ENCODE measurements at places on chromosomes 6 and 20.

DNA sequence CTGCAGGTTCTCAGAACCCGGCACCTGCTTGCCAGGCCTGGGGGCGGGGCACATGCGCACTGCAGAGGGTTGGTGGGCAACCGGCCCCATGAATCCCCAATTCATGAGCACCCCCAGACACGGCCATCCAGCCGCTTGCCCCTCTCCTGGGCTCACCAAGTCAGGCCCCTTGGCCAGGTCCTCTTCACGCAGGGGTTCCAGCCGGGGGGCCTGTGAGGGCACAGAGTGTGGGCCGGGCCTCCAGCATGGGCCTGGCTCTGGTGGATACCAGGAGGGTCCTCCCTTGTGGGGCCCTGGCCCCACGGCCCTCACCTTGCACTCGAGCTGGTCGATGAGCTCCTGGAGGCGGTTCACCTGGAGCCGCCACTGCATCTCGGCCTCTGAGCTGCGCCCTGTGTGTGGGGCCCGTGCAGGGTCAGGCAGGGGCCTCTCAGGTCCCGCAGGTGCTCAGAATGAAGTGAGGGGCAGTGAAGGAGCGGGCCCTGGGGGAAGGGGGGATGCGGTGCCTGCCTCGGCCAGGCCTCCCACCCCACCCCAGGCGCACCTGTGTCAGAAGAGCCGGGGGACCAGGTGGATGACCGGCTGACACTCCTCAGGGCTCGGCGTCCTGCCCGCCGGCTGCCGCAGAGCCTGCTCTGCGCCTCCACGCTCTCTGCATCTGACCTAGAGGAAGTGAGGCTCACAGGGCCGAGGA lies 2.6 kb upstream of the C20orf144 start:
- no peak for DNase-seq

DNA sequence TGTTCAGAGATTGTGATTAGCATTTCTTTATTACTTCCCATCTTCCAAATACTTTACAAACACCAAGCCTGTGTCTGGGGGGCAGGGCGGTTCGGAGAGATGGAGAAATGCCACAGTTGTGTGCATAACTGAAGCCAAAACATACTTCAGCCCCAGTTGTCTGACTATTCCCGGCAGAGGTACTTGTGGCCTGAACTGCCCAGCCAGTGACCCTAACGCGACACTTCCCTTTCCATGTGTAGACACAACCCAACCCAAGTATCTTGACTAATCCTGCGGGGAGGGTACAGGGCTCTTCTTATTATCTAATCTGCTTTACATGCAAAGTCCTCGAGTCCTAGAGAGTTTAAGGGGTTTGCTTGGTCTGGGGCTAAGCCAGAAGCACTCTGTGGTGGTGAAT lies 46.2 kb downstream of the ISM1 start:
- DNase-seq: no peak

DNA sequence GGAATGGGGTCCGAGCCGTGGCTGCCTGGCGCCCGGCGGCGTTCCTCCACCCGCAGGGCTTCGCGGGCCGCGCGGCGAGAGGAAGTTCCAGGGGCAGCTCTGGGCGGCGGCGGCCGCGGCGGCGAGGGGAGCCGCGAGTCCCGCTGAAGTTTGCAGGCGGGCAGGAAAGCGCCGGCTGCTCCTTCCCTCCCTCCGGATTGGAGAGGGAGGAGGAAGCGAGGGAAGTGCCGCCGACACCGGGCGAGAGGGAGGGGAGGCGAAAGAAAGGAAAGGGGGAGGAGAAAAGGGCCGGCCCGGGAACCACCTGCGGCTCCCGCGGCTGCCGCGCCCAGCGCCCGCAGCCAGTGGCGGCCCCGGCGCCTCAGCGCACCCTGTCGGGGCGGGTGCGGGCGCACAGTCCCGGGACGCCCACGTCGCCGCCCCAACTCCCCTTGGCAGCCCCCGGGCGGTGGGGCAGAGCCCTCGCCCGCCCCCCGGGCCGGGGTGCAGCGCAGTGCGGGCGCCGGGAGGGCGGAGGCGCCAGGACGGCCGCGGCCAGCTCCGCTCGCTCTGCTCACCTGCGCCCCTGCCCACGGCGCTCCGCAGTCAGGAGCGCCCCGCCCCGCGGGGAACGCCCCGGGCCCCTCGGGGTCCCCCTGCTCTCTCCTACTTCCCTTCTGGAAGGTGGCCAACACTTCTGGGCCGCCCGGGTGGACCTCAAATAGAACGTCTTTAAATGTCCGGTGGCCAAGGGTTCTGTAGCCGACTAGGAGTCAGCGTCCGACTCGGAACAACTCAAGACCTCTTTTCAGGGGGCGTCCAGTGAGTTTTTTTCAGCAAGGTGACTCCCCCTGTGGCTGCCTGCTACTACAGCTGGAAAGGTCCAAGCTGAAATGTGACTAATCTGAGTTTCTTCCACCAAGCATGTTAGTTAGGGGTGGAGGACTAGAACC lies 80.3 kb upstream of the CCDC28A start:
- no peak for DNase-seq

DNA sequence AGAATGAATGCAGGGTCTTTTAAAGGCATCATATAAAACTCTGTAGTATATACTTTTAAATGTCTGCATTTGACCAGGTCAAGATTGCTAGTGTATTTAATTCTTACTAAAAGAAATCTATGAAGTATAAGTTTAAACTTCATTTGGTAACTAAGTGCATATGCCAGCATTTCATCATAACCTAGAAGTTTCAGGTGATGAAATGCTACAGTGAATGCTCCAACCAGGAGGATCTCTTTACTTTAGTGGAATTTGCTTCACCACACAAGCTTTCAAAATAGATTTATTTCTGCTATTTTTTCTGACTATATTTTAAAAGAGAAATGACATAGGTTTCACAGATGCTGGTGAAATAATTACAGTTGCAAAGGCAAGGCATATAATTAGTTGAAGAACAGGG lies 141.9 kb downstream of the HIVEP2 start:
- DNase-seq: no peak

DNA sequence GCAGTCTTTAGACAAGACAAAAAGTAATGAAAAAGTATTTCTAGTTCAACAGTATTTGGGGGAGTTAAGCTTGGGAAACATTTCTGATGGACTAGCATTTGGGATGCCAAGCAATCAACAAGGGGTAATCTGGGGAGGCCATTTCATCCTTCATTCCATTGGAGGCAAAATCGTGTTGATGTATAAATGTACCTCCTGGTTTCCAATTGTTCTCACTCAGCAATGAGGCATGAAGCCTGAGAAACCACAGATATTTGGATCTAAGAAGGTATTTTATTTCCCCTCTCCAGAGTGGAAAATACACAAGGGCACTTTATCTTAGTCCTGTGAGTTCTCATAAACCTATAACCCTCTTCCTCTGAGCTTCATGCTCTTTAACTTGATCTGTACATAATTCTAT lies 68.2 kb downstream of the TBX18 start:
- DNase-seq: no peak

Measured in stimulated activated CD4-positive, alpha-beta T cell treated with anti-CD3 and anti-CD28 coated beads, Interleukin-1b, Interleukin-23, amount 100 ng/mL, for 24 hours (primary cell).